AG20443 (cell line): ENCODE measurements at places on chromosomes 2 and 18.

GRCh38 chr2:147348931-147349555 lies 495.8 kb upstream of the ACVR2A start:
- DNase-seq, result no peak

- DNase-seq, result no peak
Observed at GRCh38 chr2:29010946-29011345, 29.8 kb downstream of the TOGARAM2 start.

DNA sequence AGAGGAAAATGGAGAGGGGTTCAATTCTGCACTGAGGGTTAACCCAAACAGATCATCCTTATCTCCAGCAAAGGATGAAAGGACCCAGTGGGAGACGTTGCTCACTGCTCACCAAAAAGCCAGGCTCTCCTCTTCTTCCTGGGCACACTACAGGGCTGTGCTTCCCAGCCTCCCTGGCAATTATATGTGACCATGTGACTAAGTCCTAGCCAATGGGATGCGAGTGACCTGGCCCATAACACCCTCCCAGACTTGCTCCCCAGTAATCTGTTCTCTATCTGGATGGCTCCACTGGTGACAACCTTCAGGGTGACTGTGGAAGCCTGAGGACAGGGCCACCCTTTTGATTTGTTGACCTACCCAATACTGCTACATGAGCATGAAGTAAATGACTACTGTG lies 10.9 kb upstream of the PRKCE start:
- DNase-seq, result no peak

GRCh38 chr2:74845217-74845751 lies 11.4 kb downstream of the HK2 start:
- peak; percentile 89 for DNase-seq

- DNase-seq, result peak; percentile 18
Observed at GRCh38 chr2:121519732-121520640, 10.7 kb upstream of the RNU4ATAC start.

DNA sequence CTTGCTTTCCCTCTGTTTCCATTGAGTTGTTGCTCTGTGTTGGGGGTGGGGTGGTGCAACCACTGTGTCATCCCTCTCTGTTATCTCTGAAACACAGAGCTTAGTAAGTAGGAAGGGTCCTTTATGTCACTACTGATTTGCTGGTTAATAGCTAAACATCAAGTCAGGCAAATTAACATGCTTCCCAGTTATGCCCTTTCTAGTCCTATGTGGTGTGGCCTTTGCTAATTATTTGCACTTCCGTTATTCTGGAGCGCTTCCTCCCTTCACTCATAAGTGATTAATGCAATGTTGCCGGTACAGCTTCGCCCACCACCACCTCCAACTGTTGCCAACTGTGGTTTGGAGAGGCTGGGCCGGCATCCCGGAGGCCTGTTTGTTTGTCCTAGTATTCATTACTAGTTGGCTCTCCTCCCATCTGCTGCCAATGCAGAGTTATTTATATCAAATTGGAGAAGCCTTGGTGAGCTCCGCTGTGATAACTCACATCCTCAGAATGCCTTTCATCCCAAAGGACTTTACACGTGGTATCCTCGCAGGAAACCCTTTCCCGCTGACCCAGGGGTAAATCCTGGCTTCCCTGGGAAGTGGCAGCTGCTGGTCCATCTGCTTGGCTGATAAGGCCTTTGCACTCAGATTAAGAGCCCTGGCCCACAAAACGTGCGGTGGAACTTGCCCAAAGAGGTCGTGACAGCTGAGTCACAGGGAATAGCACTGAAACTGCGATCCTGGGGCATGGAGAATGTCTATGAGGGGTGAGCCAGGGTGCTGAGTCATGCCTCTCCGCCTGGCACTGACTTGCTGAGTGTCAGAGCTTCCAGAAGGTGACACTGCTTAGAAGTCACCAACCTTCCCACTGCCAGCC lies 72.0 kb upstream of the ZCCHC2 start:
- peak; percentile 81 for DNase-seq

GRCh38 chr2:169272010-169272409 lies 90.3 kb downstream of the LRP2 start:
- no peak for DNase-seq

DNA sequence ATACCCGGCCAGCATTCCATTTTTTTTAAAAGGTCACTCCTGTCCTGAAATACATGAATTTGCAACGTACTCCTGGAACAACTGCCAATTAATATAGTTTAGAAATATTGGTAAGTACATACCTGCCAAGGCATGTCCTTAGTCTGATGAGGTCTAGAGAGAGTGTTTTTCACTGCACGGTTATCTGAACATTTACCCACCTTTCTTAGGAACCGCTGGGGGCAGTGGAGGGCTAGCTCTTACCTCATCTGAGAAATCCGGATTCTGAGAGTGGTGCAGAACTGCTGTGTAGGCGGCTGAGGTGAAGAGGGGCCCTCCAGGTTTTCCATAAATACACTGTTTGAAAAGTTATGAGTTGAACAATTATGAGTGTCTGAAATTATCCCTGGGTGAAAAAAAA lies 133.1 kb upstream of the CCDC195 start:
- no peak for DNase-seq

DNA sequence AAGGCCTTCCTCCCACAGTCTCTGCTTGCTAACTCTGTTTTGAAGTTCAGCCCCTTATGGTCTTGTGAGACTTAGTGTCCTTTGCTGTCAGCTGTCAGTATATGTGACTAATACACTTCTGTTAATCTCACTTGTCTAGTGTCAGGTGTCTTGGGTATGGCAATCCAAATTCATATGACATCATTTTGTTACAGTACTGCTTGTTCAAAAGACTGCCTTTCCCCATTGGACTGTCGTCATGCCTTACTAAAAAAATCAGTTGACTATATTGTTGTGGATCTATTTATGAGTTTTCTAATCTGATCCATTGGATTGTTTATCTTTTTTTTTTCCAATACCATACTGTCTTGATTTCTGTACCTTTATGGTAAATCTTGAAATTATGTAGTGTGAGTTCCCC lies 611.4 kb upstream of the HS6ST1 start:
- no peak for DNase-seq

GRCh38 chr2:100773538-100773937 lies 46.4 kb upstream of the NPAS2 start:
- DNase-seq, result no peak

DNA sequence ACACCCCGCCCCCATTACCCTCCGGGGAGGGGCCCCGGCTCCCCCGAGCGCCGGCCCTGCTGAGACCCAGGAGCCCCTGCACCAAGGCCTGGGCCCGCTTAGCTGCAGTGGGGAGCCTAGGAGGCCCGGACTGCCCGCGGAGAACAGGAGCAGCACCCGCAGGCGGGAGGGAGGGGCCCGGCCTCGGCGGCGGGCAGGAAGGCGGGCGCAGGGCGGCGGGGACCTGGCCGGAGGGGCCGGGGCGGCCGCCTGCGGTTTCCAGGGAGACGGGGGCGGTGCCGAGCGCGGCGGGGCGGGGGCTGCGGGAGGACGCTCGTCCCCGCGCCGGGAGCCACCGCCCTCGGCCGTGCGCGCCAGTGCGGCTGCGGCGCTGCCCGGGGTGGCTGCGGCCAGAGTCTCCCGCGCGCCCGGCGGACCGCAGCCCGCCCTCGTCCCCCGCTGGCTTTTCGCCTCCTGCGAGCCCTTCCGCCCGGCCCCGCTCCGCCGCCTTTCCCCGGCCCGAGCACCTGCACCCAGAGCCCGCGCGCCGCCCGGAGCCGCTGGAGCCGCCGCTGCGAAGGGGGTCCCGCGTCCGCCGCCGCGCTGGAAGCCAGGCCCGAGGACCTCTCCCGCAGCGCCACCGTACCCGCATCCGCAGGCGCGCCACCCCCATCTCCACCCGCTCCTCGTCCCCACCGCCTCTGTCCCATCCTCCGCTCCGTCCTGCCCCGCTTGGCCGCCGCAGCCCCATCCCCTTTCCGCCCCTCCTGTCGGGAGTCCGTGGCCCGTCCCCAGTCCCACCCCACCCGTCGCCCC lies 17.2 kb downstream of the GPC1 start:
- DNase-seq, result peak; percentile 94

- no peak for DNase-seq
Observed at GRCh38 chr18:78778651-78779050, 201.0 kb upstream of the SALL3 start.

DNA sequence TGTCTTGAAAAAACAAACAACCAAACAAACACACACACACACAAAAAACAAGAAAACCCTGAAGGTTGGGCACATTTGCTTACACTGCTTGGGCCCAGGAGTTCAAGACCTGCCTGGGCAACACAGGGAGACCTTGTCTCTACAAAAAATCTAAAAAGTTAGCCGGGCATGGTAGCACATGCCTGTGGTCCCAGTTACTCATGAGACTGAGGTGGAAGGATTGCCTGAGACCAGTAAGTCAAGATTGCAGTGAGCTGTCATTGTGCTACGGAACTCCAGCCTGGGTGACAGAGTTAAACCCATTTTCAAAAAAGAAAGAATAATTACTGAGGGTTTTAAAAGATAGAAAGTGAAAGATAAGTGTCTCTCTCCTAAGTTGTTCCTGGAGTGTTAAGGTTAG lies 103.4 kb downstream of the MBD5 start:
- DNase-seq, result no peak

GRCh38 chr2:170701011-170701410 lies 14.1 kb upstream of the SP5 start:
- DNase-seq, result no peak

DNA sequence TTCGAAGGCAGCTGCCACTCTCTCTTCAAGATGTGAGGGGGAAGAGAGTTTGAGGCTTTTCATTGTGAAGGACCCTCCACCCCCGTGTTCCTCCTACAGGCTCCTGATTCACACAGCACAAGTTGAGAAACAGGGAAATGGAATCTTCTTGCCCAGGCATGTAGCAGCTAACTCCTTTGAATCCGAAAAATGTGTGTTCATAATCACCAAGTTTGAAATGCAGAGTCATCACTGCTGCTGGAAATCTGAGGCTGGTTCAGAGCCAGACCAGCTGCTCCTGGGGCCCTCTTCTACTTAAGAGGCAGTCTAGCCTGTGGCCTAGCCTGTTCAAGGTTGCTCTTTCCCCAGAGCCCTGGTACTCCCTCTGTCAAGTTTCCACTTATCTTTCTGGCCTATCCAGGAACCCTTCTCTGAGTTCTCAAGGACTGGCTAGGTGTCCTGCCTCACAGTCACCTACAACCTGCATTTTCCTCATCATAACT lies 166.4 kb downstream of the TMEM247 start:
- DNase-seq, result peak; percentile 85

GRCh38 chr2:185012643-185013042 lies 414.3 kb downstream of the ZNF804A start:
- DNase-seq, result no peak

- DNase-seq, result peak; percentile 88
Observed at GRCh38 chr2:104872866-104873688, 19.2 kb downstream of the POU3F3 start.

GRCh38 chr2:84919885-84920580 lies 14.6 kb downstream of the TMSB10 start:
- DNase-seq, result peak; percentile 83

- DNase-seq, result no peak
Observed at GRCh38 chr2:209380293-209380692, 43.6 kb upstream of the MAP2 start.

- no peak for DNase-seq
Observed at GRCh38 chr2:203510941-203511305, 24.2 kb downstream of the RAPH1 start.

DNA sequence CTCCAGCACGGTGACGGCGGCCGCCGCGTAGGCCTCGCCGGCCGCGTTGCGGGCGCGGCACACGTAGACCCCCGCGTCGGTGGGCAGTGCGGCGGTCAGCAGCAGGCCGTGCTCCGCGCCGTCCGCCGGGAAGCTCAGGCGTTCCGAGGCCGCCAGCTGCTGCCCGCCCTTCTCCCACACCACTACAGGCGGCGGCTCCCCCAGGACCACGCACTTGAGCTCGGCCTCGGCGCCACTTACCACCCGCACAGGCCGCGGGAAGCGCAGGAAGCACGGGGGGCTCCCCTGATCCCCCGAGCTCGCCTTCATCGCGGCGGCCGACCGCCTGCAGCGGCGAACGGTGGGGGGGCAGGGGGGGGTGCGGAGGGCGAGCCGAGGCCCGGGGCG lies 422 bp downstream of the OBSL1 start:
- peak; percentile 56 for DNase-seq

DNA sequence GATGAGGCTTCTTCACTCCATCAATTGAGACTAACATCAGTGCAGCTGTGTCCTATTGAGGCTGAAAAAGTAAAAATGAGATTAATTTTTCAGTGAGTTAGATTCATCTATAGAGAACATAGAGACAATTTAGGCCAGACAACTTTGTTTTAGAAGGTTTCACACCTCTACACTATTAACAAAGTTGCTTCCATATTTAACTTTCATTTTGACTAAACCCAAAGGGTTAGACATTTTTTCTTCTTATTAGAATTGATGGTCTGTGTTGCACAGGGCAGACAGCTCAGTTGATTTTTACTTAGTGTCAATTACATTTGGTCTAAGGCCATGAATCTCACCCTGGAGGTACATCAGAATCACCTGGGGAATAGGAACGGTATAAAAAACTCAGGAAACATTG lies 130.2 kb upstream of the NXPH2 start:
- DNase-seq, result no peak

- DNase-seq, result no peak
Observed at GRCh38 chr2:42942214-42942989, 150.0 kb upstream of the HAAO start.
